Fibroblast of the aortic adventitia (primary cell): ENCODE measurements at places on chromosomes 5 and 9. TPM values are rescaled to one million over a fixed set of nuclear protein-coding genes. Genes with fewer than 3 reads are reported as not detected.
A peak's percentile ranks its signal among the peaks of the same experiment; 100 is the strongest.

The SVEP1 gene
- total RNA-seq: 50.2 and 101 TPM in 2 replicates

The RAB3C gene
- not detected in 2 replicates for total RNA-seq

DNA sequence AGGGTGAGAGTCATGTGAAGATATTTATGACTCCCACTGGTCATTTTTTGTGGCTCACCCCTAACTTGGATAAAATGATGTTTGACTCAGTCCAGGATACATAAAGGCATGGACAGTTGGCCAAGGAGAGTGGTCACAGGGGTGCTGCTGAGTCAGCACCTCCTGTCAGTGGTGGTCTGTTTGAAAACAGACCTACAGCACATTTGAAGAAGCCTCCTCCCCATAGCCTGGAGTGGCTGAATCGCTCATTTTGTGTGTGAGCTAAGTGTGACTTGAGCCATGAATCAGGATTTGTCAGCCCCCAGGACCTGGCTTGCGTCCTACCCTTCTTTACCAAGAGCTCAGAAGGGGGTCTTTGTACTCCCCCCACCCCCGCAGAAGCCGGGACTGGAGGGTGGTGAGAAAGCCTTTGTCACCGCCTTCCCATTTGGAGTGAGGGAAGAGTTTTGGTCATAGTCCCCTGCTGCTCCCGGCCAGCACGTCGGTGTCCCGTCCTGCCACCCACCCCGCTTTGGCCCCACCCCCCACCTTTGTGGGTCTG is 35.6 kb downstream of the TRIO start:
- peak; percentile 86 for DNase-seq

- DNase-seq: no peak
Measured at GRCh38 chr5:16005225-16005624, 174.4 kb downstream of the MARCHF11 start.

- DNase-seq: no peak
Measured at GRCh38 chr9:133046196-133046899, 15.4 kb upstream of the CEL start.

DNA sequence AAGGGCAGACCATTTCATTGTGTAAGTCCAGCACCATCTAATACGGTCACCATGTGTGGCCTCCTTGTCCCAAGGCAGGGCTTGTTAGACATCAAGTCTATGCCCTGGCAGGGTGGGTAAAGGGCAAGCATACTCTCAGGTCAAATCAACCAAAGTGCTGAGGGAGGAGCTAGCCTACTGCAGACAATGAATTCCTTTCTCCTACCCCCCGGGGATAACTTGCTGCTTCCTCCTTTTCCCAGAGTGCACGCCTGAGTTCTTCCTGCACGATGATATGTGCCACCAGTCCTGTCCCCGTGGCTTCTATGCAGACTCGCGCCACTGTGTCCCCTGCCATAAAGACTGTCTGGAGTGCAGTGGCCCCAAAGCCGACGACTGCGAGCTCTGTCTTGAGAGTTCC is 71.4 kb downstream of the RFK start:
- no peak for DNase-seq

GRCh38 chr9:84761137-84761808 is 91.7 kb downstream of the NTRK2 start:
- DNase-seq: no peak

DNA sequence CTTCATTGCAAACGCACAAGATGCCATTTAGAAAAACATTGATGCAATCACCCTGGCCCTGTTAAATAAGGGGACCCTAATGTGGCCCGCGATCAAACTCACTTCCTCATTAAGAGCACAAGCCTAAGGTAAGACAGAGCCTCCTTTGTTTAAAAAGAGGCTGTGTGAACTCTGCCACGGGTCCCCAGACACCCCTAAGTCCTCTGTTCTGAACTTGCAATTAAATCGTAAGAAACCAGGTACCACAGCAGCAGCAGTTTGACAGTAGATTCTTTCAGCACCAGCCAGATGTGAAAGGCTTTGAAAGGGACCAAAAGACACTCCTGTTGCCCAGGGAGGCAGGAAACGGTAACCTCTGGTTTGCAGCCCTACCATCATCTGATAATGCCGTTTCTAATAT is 346.3 kb downstream of the TMEM167A start:
- DNase-seq: no peak

GRCh38 chr5:95283761-95284571 is 928 bp downstream of the MCTP1 start:
- DNase-seq: no peak
